T-helper 22 cell (primary cell): ENCODE measurements at places on chromosomes 16 and 17.

DNA sequence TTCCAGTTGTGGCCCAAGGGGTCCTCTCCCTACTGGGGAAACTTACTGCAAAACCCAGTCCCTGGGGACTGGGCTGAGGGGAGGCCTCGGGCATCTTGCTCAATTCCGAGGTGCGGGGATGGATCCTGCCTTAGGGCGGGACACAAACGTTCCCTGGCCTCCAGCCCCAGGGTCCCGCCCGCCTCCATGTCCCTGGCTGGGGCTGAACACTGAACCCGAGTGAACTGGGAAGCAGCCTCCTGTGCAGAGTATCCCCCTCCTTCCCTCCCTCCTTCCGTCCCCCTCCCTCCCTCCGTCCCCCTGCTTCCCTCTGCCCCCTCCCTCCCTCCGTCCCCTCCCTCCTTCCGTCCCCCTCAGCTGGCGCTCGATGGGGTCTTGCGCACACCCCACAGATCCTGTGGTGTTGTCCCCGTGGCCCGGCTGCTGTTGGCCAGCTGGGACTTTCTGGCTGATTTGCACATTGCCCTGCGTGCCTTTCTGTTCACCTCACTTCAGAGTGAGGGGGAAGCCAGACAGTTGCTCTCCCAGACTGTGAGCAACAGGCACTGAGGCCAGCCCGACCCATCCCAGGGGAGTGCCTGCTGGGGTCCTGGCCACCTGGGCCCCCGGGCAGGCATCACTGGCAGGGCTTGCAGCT is 5.5 kb downstream of the TRAF7 start:
- no peak for DNase-seq

GRCh38 chr17:292531-293382 is 59.9 kb downstream of the RPH3AL start:
- no peak for DNase-seq

- DNase-seq: no peak
Observed at GRCh38 chr17:59026176-59026939, 80.3 kb downstream of the TRIM37 start.

DNA sequence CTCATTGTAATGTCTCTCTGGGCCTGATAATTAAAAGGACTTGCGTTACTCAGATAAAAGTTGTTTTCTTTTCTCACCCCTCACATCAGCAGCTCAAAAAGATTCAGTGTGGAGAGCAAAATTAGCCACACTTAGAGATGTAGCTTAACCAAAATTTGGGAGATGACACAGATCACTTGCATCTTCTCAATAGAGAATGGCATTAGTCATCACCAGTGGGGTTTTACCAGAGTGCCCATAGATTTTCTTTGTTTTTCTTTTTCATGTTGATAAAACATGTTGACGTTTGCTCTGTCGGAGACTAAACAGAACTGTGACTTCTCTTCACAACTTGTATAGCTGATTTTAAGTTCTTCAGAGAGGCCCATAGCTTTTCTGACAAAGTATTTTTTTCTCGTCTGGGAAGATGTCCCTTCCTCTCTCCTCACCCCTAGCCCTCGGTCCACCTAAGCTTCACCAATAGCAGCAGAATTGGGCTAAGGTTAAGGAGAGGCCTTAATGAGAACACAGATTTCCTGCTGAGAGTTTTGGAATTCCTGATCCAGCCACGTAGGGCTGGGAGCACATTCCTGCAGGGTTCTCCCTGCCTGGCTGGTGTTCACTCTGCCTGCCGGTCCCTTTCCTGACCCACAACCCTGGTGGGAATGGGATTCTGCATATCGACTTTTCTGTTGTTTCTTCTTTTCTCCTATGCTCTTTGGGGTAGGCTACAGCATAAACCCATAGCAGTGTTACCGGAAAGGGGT is 92.6 kb downstream of the CACNG3 start:
- no peak for DNase-seq

DNA sequence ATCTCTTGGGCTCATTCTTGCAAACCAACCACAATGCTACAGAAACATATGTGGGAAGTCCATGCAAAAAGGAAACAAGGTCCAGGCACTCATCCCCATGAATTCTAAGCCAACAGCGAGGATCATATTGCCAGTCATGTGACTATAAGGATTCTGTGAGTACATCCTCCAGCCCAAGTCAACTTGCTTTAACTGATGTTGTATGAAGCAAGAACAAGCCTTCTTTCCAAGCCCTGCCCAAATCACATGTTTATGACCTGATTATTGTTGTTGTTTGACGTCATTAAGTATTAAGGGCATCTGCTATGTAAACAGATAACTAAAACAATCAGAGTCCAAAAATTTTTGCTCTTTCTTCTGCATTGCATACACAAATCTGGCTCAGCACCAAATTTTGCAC is 78.2 kb upstream of the MON1B start:
- no peak for DNase-seq
